Ureter (tissue), 1 donor: ENCODE measurements at places on chromosomes 16 and 17. TPM values are rescaled to one million over a fixed set of nuclear protein-coding genes. Genes with fewer than 3 reads are reported as not detected.

- no peak for DNase-seq
These were observed 16.8 kb upstream of the ABCA3 start for GRCh38 chr16:2357331-2357730.

DNA sequence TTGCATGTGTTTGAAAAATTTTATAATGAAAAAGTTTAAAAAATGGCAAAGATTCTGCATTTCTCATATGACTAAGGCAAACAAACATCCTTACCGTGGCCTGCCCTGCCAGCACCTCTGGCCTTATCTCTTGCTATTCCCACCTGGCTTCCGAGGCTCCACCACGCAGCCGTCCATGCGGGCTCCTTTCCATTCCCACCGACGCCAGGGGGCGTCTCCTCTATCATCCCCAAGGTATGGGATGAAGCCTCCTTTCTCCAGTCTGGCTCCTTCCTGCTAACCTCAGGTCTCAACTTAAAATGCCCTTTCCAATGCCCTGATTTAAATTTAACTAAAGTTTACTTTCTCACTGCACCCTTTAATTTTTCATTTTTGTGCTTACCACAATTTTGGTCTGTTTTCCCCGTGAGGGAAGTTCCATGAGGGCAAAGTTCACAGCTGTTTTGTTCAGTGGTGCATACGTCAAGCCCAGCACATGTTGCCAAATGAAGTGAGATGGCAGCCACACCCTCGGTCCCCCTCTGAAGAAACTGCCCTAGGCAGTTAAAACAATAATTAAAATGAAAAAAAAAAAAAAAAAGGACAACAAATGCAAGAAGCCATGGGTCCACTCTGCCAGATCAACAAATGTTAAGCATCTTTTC lies 13.3 kb upstream of the SDK2 start:
- no peak for DNase-seq

DNA sequence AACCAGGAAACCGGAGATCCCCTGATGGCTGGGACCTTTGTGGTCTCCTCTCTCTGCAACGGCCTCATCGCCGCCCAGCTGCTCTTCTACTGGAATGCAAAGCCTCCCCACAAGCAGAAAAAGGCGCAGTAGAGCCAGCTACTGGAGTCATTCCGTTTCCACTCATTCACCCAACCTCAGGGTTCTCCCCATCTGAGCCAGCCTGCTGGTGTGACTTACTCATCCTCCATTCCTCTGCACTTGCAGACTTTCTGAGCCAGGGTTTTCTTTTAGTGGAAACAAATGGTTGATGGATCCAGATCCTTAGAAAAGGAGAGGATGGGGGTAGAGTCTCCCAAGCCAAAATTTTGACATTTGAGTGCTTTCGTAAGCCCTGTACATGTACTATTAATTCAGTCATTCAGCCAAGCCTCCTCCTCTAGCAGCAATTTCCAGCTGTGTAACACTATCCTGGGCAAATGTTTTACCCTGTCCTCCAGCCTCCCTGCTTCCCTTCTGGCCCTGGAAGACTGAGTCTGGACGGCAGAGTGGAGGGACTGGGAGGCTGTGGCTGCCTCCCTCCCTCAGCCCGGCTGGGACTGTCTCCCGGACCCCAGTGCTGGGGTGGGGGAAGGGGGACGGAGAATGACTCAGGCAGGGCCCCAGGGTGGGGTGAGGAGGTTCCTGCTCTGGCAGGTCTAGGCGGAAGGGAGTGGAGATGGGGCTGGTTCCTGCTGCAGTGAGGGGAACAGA lies 2.3 kb downstream of the SOX15 start:
- DNase-seq: no peak

DNA sequence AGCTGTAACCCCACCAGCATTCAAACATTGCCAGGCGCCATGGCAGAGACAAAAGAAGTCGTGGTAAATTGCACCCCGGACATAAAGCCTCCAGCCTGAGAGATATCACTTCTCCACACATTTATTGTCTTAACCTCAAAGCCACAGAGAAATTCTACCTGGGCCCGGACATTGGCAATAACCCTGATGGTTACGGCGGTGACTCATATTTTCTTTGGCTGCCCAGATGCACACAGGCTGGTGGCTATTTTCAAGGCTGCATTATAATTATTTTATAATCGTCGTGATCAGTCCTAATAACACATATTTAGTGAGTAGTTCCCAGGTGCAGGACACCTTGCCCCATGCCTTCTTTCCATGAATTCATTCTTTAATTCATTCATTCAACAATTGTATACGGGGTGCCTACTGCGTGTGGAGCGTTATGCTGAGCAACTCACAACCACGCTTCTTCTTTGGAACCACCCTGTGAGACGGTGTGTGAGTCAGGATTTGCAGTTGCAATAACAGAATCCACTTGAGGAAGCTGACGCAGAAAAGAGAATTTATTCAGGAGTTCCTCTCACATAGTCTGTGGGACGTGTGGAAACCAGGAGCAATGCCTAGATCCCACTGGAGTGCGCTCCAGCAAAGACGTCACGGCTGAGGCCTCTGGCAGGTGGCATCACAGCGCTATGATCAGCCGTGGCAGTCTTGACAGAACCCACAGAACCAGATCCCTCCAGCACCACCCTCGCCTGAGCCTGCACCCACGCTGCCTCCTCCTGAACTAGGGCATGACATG lies 245.7 kb downstream of the FOXL1 start:
- DNase-seq: no peak

DNA sequence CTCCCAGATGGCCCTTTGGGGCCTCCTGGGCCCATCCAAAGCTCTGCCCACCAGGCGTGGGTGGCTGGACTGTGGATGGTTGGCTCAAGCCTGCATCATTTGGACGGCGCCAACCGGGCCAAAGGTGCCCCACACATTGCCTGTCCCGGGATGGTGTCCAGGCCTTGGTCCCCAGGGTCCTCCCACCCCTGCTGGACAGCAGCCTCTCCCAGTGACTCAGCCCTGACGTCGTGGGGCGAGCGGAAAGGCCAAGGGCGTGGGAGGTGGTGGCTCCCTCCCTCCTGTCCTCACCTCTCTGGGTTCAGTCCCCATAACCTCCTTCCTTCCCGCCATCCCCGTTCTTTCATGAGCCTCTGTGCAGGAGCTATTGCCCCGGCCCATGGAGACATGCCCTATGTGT lies 42.1 kb upstream of the DLX4 start:
- DNase-seq: no peak

- DNase-seq: no peak
These were observed 293.6 kb upstream of the CDH11 start for GRCh38 chr16:65415460-65415859.

- no peak for DNase-seq
These were observed 1.3 kb downstream of the YBX2 start for GRCh38 chr17:7293159-7293558.

The MGAT5B gene
- 1.7 TPM for total RNA-seq

The CACNG3 gene
- not detected for total RNA-seq
